ENCODE measurements at places on chromosomes 7 and 10. TPM values are rescaled to one million over a fixed set of nuclear protein-coding genes. Genes with fewer than 3 reads are reported as not detected.

- peaks cover 24% of the 10 kb centered on the region for H3K36me3 ChIP-seq
- no peak overlapping the region for H3K27ac ChIP-seq
These were observed 110.2 kb downstream of the MAPK8 start for GRCh38 chr10:48416584-48417232.

DNA sequence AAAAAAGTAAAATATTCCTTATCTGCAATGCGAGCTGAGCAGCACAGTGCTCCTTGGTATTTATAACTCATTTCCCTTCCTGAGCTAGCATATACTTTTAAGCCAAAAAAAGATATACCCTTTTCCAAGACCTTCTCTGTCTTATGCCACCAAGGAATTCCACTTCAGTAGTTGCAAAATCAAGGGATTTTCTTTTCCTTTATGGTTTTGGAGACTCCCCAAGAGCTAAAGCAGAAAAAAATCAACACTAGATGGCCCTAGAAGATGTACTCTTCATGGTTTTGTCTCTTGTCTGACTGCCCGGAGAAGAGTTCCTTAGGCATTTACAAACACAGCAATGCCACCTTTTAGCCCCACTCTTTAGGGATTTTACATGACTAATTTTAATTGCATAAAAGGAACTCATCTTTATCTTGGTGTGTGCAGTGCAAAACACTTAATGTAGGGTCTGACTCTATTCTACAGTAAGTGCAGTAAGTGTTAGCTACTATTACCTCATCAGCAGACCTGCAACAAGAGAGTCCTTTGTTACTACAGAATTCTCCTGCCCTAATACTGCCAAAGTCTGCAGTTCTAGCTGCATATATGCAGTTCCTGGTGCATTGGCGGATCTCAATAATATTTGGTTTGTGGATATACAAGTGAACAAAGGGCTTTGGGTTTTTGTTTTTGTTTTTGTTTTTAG lies 443.3 kb downstream of the GFRA1 start:
- no peak overlapping the region for H3K4me3 ChIP-seq
- no peak for DNase-seq
- no peaks in the 10 kb centered on the region for H3K36me3 ChIP-seq
- H3K27me3 ChIP-seq: no peaks in the 10 kb centered on the region
- H3K27ac ChIP-seq: no peak overlapping the region

- no peak for DNase-seq
- H3K27me3 ChIP-seq: no peaks in the 10 kb centered on the region
- no peaks in the 10 kb centered on the region for H3K4me1 ChIP-seq
- no peak overlapping the region for H3K27ac ChIP-seq
These were observed 201.3 kb upstream of the SEMA3C start for GRCh38 chr7:81120111-81120510.

SFMBT2 gene
- total RNA-seq: 49.5 TPM
